ENCODE measurements at places on chromosomes 7 and 10. TPM values are rescaled to one million over a fixed set of nuclear protein-coding genes. Genes with fewer than 3 reads are reported as not detected.

The LRRC4 gene
- 0.39 TPM for total RNA-seq

DNA sequence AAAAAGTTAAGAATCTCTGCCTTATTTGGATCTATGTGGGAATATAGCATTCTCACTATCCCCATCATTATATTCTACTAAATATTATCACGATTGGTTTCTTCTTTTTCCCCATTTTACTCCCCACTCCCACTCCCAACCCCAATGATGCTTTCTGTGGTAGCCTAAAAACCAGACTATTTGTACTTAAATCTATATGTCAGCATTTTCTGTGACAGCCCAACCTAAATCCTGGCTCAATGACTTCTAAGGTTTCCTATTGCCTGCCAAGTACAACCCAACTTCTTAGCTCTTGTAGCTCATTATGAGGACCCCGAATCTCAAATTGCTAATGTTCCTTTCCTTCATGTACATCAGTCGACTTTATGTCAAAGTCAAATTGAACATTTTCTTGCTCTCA, 598.6 kb downstream of the XPNPEP1 start:
- no peak for DNase-seq

DNA sequence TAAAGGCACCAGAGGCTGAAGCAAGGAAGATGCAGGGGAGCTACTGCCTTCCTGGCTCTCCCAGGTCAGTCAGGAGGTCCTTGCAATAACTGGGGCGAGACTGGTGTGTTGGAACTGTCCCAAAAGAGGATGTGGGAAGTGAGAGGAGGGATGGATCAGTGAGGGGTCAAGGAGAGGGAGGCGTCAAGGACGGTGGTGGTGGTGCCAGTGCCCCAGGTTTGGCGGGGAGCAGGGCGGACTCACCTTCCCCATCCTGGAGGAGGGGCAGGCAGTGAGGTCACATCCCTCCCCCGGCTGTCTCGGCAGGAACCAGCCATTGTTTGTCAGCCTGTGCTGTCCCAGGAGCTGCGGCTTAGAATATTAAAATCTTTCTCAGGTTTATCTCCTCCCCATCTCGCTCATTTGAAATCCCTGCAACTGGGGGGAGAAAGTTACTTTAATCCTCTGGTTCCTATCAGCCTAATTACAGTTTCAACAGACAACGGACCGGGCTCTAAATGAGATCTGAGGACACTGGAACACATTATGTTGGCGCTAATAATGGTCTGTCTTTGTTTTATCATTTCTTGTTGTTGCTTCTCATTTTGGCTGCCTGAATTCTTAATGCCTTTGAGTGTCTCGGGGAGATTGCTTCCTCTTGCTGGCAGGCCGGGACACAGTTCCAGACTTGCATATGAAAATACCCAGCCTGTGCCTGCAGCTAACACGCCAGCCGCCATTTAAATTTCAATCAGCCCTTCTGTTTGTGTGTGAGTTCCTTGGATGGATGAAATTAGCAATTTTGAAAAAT, 387.5 kb downstream of the RPS24 start:
- no peak for DNase-seq

DNA sequence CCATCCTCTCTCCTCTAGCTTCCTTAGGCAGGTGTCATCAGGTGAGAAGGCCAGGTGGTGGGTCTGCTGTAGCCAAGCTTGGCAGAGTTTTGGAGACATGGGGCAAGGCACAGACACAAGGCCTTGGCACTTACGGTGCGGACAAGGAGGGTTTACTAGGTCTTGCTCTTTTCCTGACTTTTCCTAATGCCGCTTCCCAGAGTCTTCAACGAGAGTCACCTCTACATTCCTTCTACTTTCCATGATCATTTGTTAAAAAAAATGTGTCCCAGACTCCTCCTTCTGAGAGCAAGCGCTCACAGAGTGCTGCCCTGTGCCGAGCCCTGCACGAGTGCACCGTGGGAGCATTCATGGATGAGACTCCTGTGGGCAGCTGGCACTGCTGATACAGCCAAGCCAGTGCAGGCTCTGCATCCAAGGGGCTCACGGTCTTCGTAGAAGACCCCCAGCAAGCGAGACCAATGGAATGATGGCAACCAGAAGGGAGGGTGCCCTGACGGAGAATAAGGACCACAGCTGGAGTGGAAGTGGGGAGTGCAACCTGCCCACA, 243.0 kb upstream of the MKI67 start:
- no peak for DNase-seq

The FAM185A gene
- 9.2 TPM for total RNA-seq

The SAMD9L gene
- total RNA-seq, result 4.1 TPM

DNA sequence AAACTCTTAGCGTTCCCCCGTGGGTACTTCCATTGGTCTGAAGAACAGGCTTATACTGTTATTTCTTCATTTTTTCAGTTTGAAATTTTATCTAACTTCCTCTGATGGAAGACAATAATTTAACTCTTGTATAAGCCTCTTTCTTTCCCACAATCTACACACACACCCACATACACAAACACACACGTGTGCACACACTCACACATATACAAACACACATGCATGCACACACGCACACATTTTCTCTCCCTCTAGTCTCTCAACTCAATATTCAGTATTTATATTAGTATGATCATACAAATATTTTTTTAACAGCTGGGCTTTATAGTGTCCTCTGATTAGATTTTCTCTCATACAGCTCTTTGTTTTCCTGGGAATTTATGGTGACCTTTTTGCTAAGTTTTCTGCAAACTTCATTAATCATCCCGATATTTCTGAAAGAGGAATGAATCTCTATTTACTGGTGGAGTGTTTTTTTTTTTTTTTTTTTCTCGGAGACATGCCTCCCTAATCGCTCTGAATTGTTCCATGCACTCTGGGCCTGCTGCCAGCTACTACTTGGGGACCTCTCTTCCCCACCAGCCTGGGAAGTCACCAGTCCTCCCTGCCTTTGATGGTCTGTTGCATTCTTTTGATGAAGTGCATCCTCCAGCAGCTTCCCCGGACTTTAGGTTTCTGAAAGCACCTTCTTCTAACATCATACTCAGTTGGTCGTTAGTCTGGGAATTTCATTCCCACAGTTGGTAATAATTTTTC, 75.5 kb downstream of the ZNF777 start:
- no peak for DNase-seq

- DNase-seq, result no peak
These were observed 7.3 kb upstream of the ZNF777 start for GRCh38 chr7:149468208-149468607.

DNA sequence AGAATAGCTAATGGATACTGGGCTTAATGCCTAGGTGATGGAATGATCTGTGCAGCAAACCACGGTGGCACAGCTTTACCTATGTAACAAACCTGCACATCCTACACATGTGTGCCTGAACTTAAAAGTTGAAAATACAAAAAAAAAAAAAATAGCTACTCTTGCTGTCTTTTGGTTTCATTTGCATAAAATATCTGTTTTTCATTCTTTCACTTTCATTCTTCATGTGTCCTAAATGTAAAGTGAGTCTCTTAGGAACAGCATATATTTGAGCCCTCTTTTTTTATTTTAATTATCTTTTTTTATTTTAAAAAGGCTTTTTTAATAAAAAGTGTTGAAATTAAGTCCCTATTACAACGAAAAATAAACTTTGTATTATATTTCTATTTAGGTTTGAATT, 836.1 kb upstream of the KCND2 start:
- DNase-seq, result no peak

DNA sequence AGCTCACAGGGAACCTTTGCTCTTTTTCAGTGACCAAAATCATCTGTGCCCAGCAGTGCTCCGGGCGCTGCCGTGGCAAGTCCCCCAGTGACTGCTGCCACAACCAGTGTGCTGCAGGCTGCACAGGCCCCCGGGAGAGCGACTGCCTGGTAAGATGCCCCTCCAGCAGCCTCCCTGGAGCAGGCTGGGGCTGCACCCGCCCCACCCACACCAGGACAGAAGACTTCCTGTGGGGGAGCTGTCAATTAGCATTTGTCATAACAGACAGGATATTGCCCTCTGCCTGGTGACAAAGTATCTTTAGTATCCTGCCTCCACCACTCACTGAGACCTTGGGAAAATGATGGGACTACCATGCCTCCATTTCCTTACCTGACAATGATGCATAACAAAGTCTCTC, 133.7 kb downstream of the EGFR start:
- DNase-seq, result no peak

GRCh38 chr10:86390337-86391120, 23.9 kb upstream of the GRID1 start:
- no peak for DNase-seq

- DNase-seq, result peak; percentile 50
These were observed 112.8 kb downstream of the CACNA2D1 start for GRCh38 chr7:82330706-82331215.

Data from PC-9 (cell line).